ENCODE measurements at places on chromosomes 2 and 18.
A peak's percentile ranks its signal among the peaks of the same experiment; 100 is the strongest.

- DNase-seq = peak; percentile 62
Observed at GRCh38 chr2:164803776-164804466, 37.7 kb downstream of the COBLL1 start.

- no peak for DNase-seq
Observed at GRCh38 chr2:178825183-178825582, 18.0 kb upstream of the TTN start.

GRCh38 chr18:28359176-28359575 lies 182.2 kb upstream of the CDH2 start:
- no peak for DNase-seq

DNA sequence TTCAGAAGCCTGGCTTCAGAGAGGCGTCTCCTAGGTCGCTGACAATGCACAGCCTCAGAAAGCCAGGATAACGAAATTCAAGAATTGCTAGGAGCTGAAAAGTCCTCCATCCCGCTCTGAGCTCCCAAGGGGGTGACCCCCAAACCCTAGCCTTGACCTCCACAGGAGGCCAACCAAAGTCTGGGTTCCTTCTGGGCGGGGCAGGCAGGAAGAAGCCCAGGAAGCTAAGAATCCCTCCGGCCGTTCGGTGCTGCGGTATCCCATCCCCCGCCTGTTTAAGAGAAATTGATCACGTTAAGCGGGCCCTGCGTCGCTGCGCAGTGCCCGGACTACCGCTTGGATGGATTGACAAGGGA lies 2.5 kb upstream of the OSR1 start:
- DNase-seq = no peak

DNA sequence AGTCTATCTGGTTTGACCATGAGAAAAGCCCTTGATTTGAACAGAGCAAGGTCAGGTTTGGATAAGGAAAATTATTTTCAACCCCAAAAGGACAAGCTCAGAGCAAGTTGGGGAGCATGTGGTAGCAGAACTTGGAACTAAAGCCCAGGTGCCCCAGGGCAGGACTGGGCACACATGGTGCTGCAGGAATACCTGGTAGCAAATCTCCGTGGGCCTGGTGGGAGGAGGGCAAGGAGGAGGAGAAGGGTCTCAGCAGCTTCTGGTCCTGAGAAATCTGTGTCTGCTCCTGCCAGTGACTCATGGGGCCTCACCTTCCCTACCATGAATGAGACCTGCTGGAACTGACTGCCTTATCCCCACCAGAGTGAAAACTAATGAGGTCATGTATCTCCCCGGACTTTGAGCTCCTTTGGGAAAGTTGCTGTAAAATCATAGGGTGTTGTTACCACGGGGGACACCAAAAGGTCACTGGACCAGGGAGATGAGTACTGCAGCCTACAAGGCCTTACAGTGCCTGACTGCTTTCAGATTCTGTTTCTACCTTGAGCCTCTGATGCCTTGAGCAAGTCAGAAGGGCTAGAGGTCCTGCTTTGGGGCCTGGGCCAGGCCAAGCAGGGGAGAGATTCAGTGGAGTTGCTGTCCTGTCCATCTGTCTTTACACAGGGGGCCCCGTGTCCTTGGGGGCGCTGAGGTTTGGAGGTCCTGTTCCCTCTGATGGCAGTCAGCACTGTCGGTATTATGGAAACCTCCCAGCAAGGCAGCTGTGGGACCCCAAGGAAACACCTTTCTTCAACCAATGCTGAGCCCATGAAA lies 304.0 kb downstream of the MYCN start:
- DNase-seq = no peak

DNA sequence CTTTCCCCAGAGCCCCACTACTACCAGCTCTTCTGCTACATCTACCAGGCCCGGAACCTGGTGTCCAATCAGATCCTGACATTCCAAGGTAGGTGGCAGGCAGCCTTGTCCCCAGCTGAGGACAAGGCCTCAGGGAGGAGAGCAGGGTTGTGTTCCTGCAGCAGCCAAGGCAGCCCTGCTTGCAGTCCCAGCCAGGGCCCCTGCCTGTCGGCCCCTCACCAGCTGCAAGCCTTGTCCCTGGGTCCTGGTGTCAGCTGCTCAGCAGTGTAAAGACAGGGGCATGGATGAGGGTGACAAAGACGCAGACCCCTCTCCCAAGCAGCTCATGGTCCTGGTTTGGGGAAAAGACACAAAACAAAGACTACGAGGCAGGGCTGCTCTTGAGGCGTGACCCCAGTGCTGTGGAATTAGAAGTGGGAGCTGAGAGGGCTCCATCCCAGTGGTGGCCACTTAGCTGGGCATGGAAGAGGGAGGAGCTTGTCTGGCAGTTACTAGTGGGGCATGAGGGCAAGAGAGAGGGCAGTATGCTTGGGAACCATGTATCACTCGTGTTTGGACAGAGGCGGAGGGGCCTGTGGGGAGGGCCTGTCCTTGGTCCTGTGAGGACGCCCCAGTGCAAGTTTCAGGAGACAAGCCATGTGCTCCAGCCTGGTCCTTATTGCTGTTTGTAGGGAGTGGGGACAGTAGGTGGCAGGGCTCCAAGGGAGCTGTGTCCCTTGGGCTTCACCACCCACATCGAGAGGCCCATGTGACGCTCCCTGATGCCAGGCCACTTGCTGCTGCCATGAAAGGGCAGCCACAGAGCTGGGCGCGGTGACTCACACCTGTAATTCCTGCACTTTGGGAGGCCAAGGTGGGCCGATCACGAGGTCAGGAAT lies 47.5 kb downstream of the LMAN2L start:
- no peak for DNase-seq

- peak; percentile 48 for DNase-seq
Observed at GRCh38 chr2:11967946-11968465, 221.6 kb downstream of the LPIN1 start.

GRCh38 chr2:62545261-62545660 lies 39.3 kb upstream of the TMEM17 start:
- no peak for DNase-seq

- DNase-seq = no peak
Observed at GRCh38 chr2:30195016-30195415, 36.3 kb upstream of the LBH start.

DNA sequence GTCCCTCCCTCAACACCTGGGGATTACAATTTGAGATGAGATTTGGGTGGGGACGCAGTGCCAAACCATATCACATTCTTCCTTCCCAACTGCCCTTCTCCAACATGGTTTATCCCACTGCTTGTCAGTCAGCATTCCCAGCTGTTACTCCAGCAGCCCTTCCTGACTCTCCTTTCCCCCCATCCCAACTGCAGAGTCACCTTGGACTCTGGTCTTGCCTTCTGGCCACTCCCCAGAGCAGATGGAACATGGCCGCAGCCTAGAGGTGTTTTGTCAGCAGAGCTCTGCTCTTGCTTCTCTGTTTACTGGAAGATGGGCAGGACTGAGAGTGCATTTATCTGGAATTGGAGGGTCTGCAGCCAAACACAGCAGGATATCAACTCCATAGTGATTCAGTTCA lies 51.2 kb upstream of the MEX3C start:
- DNase-seq = no peak

DNA sequence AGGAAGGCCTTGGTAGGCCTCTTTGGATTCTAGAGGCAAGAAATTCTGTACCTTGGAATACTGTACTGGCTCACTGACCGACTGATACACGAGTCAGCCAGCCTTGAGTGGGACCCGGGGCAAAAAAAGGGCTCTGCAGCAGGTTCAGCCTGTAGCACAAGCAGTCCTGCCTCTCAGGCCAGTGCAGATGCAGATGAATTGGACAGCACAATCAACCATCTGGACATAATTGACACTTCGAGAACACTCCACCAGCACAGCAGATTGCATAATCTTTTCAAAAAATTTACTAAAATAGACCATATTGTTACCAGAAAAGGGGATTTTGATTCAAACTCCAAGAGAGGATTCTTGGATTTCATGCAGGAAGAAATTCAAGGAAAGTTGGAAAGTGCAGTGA lies 241.6 kb downstream of the RPIA start:
- no peak for DNase-seq

DNA sequence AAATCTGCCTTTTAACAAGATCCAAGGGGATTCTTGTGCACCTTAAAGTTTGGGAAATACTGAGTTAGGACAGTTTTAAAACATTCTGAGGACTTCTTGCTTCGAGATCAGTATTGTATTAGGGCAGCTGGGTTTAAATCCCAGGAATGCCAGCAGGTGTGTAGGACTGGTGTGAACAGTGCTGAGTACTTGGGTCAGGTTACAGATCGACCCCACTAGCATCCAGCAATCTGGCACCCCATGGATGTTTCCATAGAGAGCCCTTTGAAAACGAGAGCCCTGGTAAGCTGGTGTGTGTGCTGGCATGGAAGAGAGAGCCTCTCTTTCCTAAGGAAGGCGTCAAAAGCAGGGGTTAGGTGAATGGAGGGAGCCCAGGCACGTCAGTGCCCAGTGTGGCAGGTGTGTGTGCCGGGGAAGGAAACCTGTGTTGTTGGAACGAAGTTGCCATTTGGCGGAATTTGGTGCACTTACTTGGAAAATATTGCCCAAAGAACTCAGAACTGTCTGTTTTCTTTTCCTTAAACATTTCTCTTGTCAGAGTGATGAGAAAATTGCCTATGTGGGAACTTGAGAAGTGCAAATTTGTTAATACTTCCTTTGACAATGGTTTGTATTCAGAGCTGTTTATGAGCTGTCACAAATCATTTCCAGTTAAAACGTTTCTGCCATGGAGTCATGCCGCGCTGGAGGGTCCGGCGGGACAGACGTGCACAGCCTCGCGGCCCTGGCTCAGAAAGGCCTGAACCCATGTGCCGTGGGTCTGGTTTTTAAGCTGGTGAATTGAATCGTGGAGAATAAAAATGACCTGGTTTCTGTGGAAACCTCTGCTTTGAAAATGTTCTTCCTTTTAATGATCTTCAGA lies 38.1 kb downstream of the LDLRAD4 start:
- DNase-seq = no peak

- no peak for DNase-seq
Observed at GRCh38 chr2:47403609-47404193, 745 bp downstream of the MSH2 start.
